ENCODE measurements at places on chromosomes 6 and 20. TPM values are rescaled to one million over a fixed set of nuclear protein-coding genes. Genes with fewer than 3 reads are reported as not detected.

EDN1 gene
- not detected for total RNA-seq

TRIM40 gene
- total RNA-seq: not detected

- H3K4me3 ChIP-seq: no peak overlapping the region
- H3K36me3 ChIP-seq: no peaks in the 10 kb centered on the region
- no peak for DNase-seq
- no peaks in the 10 kb centered on the region for H3K27me3 ChIP-seq
- no peaks in the 10 kb centered on the region for H3K4me1 ChIP-seq
Measured at GRCh38 chr6:61592238-61592637, 693.8 kb downstream of the KHDRBS2 start.

- no peaks in the 10 kb centered on the region for H3K4me1 ChIP-seq
- H3K36me3 ChIP-seq: no peaks in the 10 kb centered on the region
- peaks cover 33% of the 10 kb centered on the region for H3K27me3 ChIP-seq
- H3K4me3 ChIP-seq: no peak overlapping the region
- H3K27ac ChIP-seq: no peak overlapping the region
- DNase-seq: peak; percentile 54
Measured at GRCh38 chr20:46132705-46133120, 14.6 kb downstream of the CD40 start.

KCNK5 gene
- total RNA-seq: 4.2 TPM

GRCh38 chr6:111114482-111114881 lies 27.2 kb downstream of the SLC16A10 start:
- DNase-seq: no peak
- H3K36me3 ChIP-seq: no peaks in the 10 kb centered on the region
- no peak overlapping the region for H3K27ac ChIP-seq
- no peak overlapping the region for H3K4me3 ChIP-seq
- peaks cover 13% of the 10 kb centered on the region for H3K4me1 ChIP-seq

CSNK2B gene
- total RNA-seq: 273 TPM

GRCh38 chr20:6468423-6469116 lies 298.9 kb upstream of the BMP2 start:
- no peak overlapping the region for H3K27ac ChIP-seq
- DNase-seq: no peak
- no peak overlapping the region for H3K4me3 ChIP-seq
- H3K27me3 ChIP-seq: no peaks in the 10 kb centered on the region

BPHL gene
- total RNA-seq: 8.1 TPM

DNA sequence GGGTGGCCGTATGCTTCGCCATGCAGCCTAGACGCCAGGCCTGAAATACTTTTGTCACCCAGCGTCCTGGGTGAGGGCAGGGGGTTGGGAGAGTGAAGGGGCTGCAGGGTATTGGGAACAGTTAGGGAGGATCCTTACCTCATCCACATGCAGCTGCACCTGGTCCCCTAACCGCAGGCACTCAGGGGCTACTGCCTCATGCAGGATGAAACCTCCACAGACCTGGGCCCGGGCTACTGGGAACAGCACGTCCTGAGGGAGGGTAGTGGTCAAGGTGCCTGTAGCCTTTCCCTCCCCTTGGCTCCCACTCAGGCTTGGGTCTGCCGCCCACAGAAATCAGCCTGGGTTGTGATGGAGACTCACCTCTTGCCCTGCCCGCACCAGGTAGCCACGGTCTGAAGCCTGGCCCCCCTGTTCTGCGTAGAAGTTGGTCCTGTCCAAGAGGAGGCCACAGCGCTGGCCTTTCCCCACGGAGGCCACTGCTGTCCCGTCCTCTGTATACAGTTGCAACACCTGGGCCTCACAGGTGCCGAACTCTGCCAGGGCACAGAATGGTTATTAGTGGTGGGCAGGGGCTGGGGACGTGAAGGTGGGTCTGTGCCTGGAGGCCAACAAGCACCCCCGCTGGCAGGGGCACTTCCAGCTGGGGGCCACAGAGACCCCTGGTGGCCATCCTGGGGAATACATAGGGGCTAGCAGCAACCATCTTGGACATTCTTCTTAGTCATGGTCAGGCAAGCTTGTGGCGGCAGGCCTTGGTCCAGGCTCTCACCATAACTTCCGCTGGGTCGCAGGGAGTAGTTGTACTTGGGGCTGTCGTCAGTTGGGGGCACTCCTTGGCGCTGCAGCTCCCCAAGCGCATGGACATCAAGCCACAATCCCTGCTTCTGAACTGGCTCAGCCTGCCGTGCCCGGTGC lies 8.6 kb downstream of the AARS2 start:
- no peaks in the 10 kb centered on the region for H3K27me3 ChIP-seq
- H3K4me3 ChIP-seq: no peak overlapping the region
- DNase-seq: peak; percentile 34
- peaks cover 28% of the 10 kb centered on the region for H3K36me3 ChIP-seq
- peaks cover 2% of the 10 kb centered on the region for H3K4me1 ChIP-seq
- H3K27ac ChIP-seq: no peak overlapping the region

SH3BGRL2 gene
- 0.12 TPM for total RNA-seq

GRCh38 chr6:155066361-155066760 lies 71.2 kb downstream of the TIAM2 start:
- DNase-seq: no peak
- H3K4me1 ChIP-seq: no peaks in the 10 kb centered on the region
- H3K27me3 ChIP-seq: no peaks in the 10 kb centered on the region
- H3K36me3 ChIP-seq: no peaks in the 10 kb centered on the region
- H3K27ac ChIP-seq: no peak overlapping the region

- peaks cover 33% of the 10 kb centered on the region for H3K27me3 ChIP-seq
- H3K4me1 ChIP-seq: no peaks in the 10 kb centered on the region
- no peak overlapping the region for H3K4me3 ChIP-seq
- no peak for DNase-seq
Measured at GRCh38 chr6:28965706-28966105, 39.4 kb downstream of the ZNF311 start.

TRIM15 gene
- total RNA-seq: not detected

DNA sequence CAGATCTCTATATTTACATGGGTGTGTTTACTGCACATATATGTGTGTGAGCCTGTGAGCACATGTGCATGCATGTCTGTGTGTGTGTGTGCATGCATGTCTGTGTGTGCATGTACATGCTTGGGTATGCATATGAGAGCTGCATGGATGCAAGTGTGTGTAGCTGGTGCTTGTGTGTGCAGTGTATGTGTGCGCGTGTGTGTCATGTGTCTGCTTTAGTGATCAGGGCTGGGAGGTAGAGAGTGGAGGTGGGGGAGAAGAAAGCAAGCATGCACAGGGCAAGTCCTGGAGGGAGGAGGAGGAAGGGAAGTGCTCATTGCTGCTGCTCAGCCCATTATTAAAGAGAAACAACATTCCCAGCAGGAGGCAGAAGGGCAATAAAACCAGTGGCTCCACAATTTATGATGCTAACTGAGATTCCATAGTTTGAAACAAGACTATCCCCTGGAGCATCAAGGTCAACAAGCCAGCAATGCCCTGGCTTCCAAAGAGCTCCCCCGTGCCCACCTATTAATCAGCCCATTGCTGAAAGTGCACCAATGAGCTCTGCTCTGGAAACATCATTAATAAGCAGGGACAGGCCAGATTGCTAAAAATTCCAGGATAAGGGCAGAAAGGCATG lies 414.0 kb downstream of the MAFB start:
- no peaks in the 10 kb centered on the region for H3K27me3 ChIP-seq
- DNase-seq: no peak
- H3K4me1 ChIP-seq: no peaks in the 10 kb centered on the region
- no peaks in the 10 kb centered on the region for H3K36me3 ChIP-seq

CGA gene
- not detected for total RNA-seq

DNA sequence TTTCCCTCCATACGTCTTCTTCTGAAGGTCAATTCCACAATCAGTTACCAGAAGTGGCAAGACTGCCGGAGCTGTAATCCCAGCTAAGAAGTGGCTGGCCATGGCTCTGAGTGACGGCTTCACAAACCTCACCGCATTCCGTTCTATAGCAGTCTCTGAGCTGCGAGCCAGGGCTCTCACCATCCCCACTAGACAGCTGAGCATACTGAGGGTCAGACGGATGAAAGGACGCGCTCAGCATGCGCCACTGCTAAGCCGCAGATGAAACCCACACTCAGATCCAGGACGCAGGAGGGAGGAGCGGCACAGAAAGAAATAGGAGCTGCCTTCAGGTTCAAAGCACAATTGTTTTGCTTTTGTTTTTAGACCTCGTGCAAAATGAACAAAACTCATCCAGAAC lies 97.9 kb downstream of the ANKRD60 start:
- peaks cover 47% of the 10 kb centered on the region for H3K27me3 ChIP-seq
- DNase-seq: no peak
- peaks cover 7% of the 10 kb centered on the region for H3K4me1 ChIP-seq
- H3K36me3 ChIP-seq: no peaks in the 10 kb centered on the region

GRCh38 chr20:35005463-35005961 lies 49.8 kb downstream of the MYH7B start:
- no peak overlapping the region for H3K4me3 ChIP-seq
- H3K27ac ChIP-seq: no peak overlapping the region
- H3K36me3 ChIP-seq: peaks cover 34% of the 10 kb centered on the region
- H3K27me3 ChIP-seq: no peaks in the 10 kb centered on the region

GRCh38 chr20:32358632-32358882 lies 426 bp downstream of the ASXL1 start:
- peaks cover 17% of the 10 kb centered on the region for H3K36me3 ChIP-seq
- H3K27me3 ChIP-seq: no peaks in the 10 kb centered on the region
- peaks cover 71% of the 10 kb centered on the region for H3K4me1 ChIP-seq
- peak overlapping the region; percentile 17 for H3K4me3 ChIP-seq
- DNase-seq: no peak

- peaks cover 21% of the 10 kb centered on the region for H3K36me3 ChIP-seq
- H3K27me3 ChIP-seq: no peaks in the 10 kb centered on the region
- peak overlapping the region; percentile 94 for H3K27ac ChIP-seq
- DNase-seq: peak; percentile 63
Measured at GRCh38 chr6:36131511-36132245, 1.4 kb downstream of the MAPK13 start.

HSD17B8 gene
- total RNA-seq: 13.6 TPM

DNA sequence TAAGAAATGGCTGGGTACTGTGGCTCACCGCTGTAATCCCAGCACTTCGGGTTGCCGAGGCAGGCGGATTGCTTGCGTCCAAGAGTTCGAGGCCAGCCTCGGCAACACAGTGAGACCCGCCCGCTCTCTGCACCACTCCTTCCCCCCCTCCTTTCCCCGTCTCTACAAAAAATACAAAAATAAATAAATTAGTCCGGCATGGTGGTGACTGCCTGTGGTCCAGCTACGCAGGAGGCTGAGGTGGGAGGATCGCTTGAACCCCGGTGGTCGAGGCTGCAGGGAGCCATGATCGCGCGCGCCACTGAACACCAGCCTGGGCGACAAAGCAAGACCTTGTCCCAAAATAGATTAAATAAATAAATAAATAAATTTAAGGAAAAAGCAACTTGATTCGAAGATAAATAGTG lies 448 bp upstream of the RNF114 start:
- peaks cover 19% of the 10 kb centered on the region for H3K36me3 ChIP-seq
- peak overlapping the region; percentile 81 for H3K27ac ChIP-seq
- DNase-seq: no peak
- no peaks in the 10 kb centered on the region for H3K27me3 ChIP-seq
- peak overlapping the region; percentile 95 for H3K4me3 ChIP-seq

MUCL3 gene
- total RNA-seq: not detected

SCRT2 gene
- not detected for total RNA-seq

FNDC11 gene
- total RNA-seq: 0.15 TPM

- H3K4me3 ChIP-seq: no peak overlapping the region
- peaks cover 7% of the 10 kb centered on the region for H3K27me3 ChIP-seq
- DNase-seq: no peak
- no peaks in the 10 kb centered on the region for H3K4me1 ChIP-seq
- H3K36me3 ChIP-seq: no peaks in the 10 kb centered on the region
Measured at GRCh38 chr6:132153221-132153898, 202.2 kb upstream of the CCN2 start.

DNA sequence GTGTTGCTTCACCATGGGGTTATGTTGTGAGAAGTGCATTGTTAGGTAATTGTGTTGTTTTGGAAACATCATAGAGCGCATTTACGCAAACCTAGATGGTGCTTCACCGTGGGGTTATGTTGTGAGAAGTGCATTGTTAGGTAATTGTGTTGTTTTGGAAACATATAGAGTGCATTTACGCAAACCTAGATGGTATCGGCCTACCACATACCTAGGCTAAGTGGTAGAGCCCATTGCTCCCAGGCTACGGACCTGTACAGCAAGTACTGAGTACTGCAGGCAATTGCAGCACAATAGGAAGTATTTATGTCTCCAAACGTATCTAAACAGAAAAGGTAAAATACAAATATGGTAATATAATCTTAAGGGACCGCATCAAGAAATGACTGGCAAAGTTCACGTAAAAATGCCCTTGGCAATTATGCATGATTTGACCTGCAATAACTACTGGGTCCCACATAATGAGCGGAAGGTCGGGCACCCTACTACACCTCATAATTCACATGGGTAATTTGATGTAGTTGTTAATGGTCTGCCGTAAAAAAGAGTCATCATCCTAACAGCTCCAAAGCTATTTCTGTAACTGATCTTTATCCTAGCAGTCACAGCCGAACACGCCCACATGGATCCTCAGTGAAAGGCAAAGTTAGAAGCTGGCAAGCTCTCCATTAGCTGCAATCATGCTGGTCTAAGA lies 76.0 kb downstream of the RSPH3 start:
- no peaks in the 10 kb centered on the region for H3K36me3 ChIP-seq
- no peak overlapping the region for H3K4me3 ChIP-seq
- no peak overlapping the region for H3K27ac ChIP-seq

DDX39B gene
- 420 TPM for total RNA-seq

DNA sequence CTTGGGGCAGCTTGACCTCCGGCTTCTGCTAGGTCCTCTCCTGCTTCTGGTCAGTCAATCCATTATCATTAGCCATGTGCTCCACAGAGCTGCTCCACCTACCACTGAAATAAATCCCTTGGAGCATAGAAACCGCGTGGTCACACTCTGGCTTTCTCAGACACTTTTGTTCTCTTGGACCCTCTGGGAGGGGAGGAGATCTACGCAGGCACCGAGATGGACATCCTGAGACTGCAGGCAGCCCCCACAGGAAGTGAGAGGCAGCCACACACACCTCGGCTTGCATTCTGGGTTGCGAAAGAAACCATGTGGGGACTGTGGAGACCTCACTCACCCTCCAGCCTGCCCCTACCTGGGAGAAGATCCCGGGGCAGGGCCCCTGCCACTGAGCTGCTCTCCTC lies 79.5 kb downstream of the FYN start:
- H3K4me3 ChIP-seq: no peak overlapping the region
- H3K27me3 ChIP-seq: no peaks in the 10 kb centered on the region
- H3K36me3 ChIP-seq: peaks cover 11% of the 10 kb centered on the region
- peak; percentile 44 for DNase-seq

GRCh38 chr6:106199998-106200397 lies 113.9 kb downstream of the PRDM1 start:
- no peaks in the 10 kb centered on the region for H3K27me3 ChIP-seq
- no peak overlapping the region for H3K4me3 ChIP-seq
- H3K4me1 ChIP-seq: peaks cover 40% of the 10 kb centered on the region

DNA sequence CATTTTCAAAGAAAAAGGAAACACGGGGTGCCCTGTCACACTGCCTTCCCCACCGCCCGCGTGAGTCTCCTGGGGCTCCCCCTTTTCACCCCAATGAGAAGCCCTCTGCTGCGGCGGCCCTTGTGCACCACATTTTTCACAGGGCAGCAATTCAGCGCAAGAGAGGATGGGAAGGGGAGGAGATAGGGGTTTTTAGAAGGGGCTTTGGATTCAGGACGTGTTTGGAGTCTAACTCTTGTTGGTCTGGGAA lies 726 bp upstream of the ARFGEF3 start:
- H3K36me3 ChIP-seq: peaks cover 2% of the 10 kb centered on the region
- no peak overlapping the region for H3K27ac ChIP-seq

GRCh38 chr6:33994472-33995308 lies 151.2 kb downstream of the GRM4 start:
- no peak overlapping the region for H3K27ac ChIP-seq
- H3K27me3 ChIP-seq: peaks cover 11% of the 10 kb centered on the region

- H3K27ac ChIP-seq: no peak overlapping the region
- no peak overlapping the region for H3K4me3 ChIP-seq
- H3K4me1 ChIP-seq: peaks cover 13% of the 10 kb centered on the region
- H3K27me3 ChIP-seq: peaks cover 36% of the 10 kb centered on the region
- DNase-seq: no peak
Measured at GRCh38 chr20:45289942-45290676, 16.5 kb upstream of the RBPJL start.

XKR7 gene
- 0.05 TPM for total RNA-seq

ADGRF1 gene
- total RNA-seq: not detected
